Kidney glomerular epithelial cell (primary cell): ENCODE measurements at places on chromosomes 2 and 18.
A peak's percentile ranks its signal among the peaks of the same experiment; 100 is the strongest.

DNA sequence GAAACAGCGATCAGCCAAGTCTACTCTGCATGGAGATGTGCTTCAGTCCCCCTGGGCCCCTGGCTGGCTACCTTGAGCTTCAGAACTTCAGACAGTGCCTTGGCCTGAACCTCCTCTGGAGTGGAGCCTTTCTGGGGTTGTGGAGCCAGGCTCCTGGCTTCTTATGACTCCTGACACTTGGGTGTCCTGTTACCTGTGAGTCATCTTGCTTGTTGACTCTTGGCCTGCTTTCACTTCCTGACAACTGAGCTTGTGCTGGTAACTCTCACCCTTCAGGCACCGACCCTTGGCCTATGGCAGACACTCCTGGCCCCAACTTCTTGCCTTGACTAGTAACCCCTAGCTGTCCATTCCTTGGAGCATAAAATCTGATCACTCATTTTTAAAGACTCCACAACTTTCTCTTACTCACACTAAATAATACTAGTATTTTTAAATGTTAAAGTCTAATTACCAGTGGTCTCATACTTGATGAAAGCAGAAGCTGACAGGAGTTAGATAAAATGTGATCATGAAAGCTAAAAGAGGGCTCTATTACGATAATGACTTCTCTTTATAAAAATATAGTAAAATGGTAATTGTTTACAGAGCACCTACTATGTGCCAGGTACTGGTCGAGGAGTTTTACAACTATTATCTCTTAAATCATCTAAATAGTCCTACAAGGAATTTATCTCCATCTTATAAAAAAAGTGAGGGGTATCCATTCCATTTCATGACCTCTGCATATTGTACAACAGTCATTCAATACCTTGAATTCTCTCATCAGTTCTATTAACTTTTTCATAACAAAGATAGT lies 46.3 kb upstream of the VIT start:
- peak; percentile 37 for DNase-seq

DNA sequence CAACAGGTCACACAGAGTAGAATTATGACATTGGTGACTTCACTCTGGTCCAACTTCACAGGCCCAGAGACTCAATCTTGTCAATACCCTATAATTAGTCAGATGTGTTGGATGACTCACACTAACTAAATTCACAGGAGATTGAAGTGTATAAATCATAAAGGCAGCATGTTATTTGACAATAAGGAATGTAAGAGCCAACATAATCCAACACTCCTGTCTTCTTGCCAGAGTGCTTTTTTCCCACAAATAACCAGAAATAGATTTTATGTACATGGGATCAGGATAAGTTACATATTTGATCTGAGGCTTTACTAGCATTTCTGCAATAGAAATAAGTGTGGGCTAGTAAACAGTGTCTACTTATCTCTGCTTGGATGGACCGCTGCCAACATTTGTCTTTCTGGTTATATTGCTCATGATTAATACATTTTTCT lies 42.2 kb upstream of the ZSWIM2 start:
- DNase-seq, result no peak

- no peak for DNase-seq
Observed at GRCh38 chr2:28348149-28348567, 44.5 kb upstream of the FOSL2 start.

DNA sequence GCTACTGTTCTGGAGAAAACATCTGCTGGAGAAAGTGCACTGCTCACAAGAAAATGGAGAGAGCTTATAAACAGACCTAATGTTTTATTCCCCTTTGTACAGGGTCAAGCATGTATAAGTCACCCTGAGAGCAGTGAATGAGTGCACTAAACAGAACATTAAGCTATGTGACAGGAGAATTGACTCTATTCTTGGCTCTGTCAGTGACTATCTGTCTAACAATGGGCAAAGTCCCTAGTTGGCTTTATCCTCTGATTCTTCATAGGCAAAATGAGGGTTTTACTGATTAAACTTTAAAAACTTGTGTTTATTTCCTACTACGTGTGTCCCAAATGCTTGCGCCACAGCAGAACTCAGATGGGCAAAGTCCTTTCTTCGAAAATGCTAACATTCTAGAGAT lies 655.1 kb upstream of the SLC39A10 start:
- DNase-seq, result no peak

GRCh38 chr2:186771850-186772463 lies 77.0 kb downstream of the ZSWIM2 start:
- DNase-seq, result no peak
